ENCODE measurements at places on chromosomes 12 and 14.

DNA sequence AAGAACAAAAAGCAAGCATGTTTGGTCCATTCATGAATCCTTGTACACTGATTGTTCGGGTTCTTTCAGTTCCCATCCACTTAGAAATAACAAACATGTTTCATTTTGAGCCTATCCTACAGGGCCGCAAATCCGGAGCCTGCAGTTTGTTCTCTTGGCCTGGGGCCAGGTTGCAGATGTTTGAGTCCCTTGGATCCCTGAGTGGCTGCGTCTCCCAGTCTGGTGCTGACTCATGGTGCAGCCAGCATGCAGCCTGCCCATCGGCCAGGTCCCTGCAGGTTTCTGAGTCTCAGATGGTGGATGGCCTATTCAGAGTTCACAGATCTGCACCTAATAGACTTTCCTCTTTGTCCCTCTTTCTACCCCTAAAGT, 1.9 kb upstream of the DYNC1H1 start:
- no peak for DNase-seq

DNA sequence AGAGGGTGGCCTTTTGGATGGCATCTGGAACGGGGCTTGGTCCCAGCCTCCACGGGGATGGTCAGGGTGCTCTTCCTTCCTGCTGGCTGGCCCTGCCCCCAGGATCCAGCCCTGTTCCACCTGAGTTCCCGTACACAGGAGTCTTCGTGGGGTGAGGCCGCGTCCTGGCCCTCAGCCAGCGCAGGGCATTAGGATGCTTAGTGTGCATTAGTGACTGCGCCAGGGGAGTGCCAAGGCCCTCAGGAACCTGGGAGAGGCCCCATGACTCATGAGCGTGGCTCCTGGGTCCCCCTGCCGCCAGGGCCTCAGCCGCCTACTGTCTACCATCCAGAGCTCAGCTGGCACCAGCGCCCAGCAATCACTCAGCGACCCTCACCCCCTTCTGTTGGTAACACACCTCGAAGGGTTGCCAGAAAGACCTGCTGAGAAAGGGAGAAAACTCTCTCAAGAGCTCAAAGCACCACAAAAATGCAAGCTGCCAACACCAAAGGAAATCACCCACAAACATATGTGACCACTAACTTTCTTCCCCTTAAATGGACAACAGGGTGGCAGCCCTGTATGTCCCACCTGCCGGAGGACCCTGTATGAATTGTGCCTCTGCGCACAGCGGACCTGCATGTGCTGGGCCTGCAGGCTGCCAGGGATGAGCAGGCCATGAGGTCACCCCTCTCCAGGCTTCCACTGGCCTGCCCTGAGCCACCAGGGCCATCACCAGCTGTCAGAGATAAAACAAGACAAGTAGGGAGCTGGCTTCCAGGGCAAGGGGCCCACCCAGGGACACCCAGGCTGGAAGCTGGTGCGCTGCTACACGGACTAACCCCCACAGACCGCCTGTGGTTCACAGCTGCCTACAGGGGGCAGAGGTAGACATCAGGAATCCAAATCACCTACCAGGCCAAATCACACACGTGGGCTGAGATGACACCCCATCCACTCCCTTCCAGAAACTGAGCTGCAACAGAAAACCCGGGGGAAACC, 28.7 kb downstream of the CCDC85C start:
- no peak for DNase-seq

DNA sequence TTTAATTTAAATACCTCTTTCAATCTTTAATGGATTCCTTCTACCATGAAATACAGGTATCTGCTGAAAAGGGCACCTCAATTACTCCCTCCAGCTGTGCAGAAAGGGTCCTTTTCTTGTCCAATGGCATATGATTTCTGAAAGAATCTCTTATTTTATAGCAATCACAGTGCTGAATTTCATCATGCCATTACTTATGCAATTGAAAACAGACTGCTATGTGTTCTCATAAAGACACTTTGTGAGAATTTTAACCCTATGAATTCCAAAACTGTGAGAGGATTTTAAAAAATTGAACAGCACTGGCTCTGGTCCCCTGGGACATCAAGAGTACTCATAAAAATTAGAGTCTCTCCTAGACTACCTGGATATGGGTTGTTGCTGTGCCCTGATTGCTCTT, 45.9 kb upstream of the CNOT2 start:
- no peak for DNase-seq

DNA sequence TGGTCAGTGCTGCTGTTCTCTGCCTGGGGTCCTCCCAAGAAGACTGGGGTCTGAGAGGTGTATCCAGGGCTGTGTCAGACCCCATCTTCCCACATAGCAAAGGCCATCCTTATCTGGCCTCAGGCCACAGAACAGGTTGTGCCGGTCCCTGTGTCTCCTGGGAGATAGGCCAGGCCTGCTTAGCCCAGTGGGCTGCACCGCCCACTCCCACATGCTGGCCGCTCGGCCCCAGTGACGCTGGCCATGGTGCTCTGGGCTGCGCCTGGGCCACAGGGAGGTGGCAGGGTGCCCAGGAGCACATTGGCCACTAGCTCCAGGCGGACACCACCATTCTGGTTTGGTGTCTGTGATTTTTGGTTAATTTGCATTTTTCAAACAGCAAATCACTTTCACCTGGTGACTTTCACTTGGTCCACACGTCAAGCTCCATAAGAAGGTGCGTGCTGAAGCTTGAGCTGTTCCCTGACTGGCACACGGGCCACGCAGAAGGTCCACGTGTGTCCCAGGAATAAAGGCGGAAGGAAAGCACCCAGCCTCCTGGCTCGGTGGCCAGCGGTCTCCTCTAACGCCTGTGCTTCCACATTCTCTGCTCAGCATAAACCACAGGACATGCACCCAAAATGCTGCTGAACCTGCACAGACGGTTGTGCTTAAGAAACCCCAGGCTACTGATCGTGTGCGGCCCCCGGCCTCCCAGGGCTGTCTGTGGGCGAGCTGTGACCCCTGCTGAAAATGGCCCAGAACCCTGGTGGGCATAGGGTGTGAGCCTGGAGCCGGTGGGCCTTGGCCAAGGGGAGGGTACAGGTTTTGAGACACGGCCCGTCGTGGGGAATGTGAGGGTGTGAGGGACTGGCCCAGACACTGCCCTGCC, 4.6 kb downstream of the FBRSL1 start:
- no peak for DNase-seq

- DNase-seq, result no peak
These were observed 14.4 kb downstream of the NEUROD4 start for GRCh38 chr12:55034218-55034617.

DNA sequence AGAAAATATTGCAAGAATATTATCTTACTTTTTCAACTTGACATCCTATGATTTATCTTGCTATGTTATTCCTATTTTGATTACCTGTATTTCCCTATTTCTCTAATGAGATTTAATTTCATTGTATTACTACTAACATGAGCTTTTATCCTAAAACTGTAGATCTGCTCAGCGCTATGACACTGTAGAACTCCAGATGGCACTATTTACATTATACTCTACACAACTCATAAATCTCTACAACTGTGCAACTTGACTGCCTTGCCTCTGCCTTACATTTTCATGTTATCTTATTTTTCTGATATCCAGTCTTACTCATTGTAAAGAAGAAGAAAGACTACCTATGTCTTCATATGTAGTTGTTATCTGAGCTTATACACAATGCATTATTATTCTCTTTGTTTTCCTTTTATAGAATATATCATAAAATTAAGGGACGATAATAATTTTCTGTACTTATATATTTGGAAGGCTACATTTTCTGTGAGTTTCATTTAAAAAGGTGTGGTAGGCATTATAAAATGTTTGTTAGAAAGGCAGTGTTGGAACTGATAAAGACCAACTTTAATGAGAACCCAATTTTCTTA, 24.1 kb downstream of the NUP37 start:
- no peak for DNase-seq

DNA sequence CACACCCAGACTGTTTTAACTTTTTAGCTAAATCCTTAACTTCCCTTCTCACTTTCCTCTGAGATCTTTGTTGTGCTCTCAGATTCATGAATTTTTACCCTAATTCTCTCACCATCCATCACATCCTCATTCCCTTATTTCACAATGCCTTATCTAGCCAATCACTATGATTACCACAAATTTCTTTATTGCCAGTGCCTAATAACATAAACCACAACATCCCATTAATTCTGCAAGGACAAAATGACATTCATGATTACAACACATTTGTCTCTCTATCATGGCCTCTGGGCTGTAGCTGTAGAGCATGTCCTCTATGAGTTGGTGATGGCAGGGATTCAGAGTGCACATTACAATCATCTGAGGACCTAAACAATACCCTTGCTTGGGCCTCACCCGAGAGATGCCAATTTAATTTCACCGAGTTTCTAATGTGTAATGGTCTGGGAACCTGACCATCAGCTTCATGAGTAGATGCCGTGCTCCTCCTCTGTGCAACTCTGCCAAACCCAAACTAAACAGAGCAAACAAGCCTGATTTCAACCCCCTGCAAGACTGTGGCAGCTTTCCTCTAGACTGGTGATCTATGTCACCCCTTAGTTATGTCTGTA, 99.3 kb downstream of the SPTSSA start:
- DNase-seq, result no peak
